Stimulated activated CD4-positive, alpha-beta T cell treated with anti-CD3 and anti-CD28 coated beads, TNF-alpha, amount 100 ng/mL, for 1 hour (primary cell): ENCODE measurements at places on chromosomes 4 and X.
A peak's percentile ranks its signal among the peaks of the same experiment; 100 is the strongest.

GRCh38 chr4:25015012-25015411, 15.7 kb downstream of the LGI2 start:
- no peak for DNase-seq

DNA sequence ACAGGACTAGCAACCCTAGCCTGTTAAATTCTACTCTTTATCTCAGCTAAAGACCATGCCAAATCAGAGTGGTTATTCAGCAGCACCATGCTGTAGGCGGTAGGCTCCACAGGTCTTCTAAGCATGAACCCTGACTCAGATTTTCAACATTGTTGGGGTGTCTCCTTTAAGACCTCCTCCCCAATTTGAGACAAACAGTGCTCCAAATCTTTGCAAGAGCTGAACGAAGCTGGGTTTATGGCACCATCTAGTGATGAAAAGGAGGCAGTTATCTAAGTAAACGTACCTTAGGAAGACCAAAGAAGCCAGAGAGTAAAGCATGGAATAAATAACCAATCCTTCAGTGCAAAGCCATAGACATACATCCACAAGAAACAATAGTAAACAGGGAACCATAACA, 334.5 kb upstream of the SLC7A11 start:
- no peak for DNase-seq

- no peak for DNase-seq
Observed at GRCh38 chrX:115957862-115958490, 212.6 kb upstream of the AGTR2 start.

- DNase-seq, result no peak
Observed at GRCh38 chr4:128854433-128854832, 44.9 kb downstream of the JADE1 start.

DNA sequence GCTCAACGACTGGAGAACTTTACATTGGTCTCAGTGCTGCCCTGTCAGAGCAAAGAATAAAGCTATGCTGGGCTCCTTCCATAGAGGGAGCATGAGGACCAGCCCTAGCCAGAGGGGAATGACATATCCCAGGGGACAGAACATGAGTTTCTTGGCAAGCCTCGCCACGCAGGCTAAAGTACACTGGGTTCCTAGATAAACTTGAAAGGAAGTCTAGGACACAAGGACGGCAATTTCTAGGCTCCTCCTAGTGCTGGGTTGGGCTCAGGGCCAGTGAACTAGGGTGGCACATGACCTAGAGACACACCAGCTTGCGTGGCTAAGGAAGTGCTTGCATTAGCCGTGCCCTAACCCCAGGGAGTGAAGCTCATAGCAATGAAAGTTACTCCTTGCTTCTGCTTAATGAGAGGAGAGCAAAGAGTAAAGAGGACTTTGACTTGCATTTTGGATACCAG, 141.0 kb downstream of the MAB21L2 start:
- no peak for DNase-seq

- DNase-seq, result no peak
Observed at GRCh38 chr4:42608551-42608950, 48.4 kb downstream of the ATP8A1 start.

GRCh38 chr4:16079046-16079445, 4.8 kb downstream of the PROM1 start:
- no peak for DNase-seq

- DNase-seq, result no peak
Observed at GRCh38 chr4:181541396-181541795, 701.8 kb upstream of the TENM3 start.

- DNase-seq, result no peak
Observed at GRCh38 chr4:140112576-140112975, 41.4 kb downstream of the MAML3 start.

DNA sequence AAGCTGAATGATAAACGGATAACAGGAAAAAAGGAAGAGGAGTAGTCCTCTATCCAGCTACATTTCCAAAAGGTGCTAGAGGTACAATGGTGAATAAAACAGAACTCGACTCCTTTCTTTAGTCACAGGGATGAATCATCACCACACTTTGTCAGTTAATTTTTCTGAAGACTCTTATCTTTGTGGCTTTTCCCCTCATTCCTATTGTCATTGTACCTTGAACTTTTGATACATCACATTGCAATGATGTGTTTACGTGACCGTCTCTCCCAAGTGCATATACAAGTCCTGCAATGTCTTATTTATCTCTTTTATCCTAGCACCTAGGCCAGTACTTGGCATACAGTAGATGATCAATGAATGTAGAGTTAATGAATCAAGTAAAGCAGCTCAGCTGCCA, 134.7 kb downstream of the LHFPL1 start:
- no peak for DNase-seq

- DNase-seq, result no peak
Observed at GRCh38 chrX:154602226-154602625, 16.9 kb downstream of the CTAG1B start.

- DNase-seq, result no peak
Observed at GRCh38 chr4:115770046-115770543, 656.7 kb upstream of the NDST4 start.

DNA sequence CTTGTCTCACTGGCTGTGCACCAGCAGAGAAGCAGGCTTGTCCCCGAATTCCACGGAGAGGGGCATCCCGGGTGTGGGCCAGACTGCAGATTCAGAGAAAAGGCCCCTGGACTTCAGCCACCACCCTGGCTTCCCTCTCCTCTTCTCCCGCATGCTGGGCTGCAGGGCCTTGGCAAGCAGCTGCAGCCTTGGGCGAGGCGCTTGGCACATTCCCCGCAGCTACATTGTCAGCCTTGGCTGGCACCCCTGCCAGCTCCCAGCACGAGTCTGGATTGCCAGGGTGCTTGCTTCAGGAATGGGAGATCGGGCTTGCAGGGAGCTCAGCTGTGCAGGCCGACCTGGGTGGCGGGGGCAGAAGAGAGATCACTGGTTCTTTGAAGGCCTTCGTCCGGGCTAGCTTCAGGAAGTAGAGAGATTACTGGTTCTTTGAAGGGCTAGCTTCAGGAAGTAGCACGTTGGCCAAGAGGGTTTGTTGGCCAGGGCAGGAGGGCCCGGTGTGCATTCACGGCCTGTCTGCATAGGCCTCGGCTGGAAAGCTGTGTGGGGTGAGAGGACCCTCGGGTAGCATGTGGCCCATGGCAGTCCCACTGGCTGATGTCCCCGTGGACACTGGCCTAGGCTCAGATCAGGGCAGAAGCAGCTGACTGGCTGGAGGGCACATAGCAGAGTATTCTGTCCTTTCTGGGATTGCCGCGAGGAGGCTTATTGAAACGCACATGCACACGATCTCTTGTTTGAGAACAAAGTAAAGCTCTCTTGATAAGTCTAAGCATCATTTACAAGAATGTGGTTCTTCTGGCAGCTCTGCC, 2.7 kb downstream of the ABCD1 start:
- no peak for DNase-seq

DNA sequence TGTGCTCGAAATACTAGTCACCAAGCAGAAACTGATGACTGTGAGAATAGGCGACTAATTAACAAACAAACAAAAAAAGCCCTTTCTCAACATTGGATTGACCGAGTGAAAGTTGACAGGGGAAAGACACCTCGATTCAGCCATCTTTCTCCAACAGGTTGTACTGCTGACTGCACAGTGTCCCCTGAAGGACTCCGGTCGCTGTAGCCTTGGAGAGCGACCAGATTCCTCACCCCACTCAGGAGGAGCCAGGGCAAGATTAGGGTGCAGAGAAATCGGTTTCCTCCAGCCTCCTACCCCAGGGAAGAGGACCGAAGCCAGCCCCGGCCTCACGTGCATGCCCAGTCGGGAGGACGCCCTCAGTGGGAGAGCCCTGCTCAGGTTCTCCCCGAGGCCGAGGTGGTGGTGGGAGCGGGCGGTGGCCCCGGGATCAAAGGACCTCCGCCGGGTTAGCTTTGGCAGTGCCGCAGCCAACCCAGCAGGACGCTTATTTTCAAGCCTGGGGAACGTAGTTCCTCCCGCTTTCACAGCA, 1.1 kb upstream of the RAP1GDS1 start:
- no peak for DNase-seq

- DNase-seq, result no peak
Observed at GRCh38 chrX:21153503-21153902, 220.7 kb upstream of the CNKSR2 start.

- DNase-seq, result no peak
Observed at GRCh38 chr4:80492761-80493160, 157.2 kb downstream of the CFAP299 start.

GRCh38 chr4:143407474-143407873, 70.8 kb downstream of the GAB1 start:
- no peak for DNase-seq

- no peak for DNase-seq
Observed at GRCh38 chr4:128810331-128810870, 901 bp downstream of the JADE1 start.

GRCh38 chr4:74529284-74530041, 84.5 kb downstream of the AREG start:
- DNase-seq, result no peak

DNA sequence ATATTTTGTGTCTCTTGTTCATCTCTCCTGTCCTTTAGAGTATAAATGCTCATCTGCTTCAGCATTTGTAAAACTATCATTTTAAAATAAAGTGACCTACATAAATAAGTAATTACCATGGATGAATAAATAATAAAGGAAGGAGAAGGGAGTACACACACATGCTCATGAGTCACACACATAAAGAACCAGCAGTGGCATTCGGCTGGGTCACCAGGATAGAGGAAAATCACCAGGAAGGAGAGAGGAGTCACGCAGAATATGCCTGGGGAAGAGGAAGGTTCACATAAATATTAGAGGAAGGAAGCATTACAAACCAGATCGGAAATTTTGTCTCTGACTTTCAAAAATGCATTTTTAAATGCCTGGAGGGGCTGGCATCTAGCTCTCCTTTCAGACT, 38.5 kb upstream of the MED14 start:
- no peak for DNase-seq

DNA sequence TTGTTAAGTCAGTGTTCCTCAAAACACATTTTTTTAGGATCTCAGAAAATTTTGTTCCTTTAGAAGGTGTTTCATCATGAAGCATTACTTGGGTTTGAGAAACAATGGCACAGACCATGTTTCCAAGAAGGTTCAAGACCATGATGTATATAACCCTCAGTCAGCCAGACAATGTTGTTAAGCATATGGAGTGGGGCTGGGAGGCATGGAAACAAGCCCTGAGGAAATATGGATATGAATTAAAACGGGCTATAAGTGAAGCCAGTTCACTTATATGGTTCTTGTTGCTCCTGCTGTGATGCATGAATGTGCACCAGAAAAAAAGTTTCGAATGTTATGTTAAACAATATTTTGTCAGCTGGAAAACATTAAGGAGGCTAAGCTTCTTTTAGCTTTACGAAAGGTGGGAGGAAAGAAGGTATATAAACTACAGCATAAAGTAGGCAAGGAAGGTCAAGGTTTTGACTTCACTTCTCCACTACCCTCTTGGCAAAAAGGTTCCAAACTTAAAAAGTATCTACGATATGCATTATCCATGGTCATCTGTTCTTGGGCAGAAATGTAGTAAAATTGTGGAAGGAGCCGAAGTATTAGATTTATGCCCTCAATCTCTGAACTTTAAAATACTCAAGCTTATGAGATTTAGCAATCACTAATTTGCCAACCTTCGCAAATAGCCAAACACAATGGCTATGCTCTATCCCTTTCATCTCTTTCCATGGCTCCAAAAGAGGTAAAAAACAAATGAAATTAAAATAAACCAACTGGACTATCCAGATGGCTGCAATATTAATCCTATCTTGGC, 277.3 kb downstream of the CHIC1 start:
- DNase-seq, result no peak

DNA sequence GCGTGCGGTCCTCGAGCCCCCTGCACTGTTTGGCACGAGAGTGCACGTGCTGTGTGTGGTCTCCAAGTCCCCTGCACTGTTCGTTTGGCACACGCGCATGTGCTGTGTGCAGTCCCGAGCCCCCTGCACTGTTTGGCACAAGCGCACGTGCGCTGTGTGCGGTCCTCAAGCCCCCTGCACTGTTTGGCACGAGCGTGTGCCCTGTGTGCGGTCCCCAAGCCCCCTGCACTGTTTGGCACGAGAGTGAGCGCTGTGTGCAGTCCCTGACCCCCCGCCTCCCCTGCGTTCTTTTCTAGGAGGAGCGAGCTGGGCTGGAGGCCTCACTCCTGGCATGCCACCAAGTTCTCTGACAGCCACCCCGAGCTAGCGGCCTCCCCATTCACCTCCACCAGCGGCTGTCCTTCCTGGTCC, 76.5 kb upstream of the CLDN34 start:
- no peak for DNase-seq

DNA sequence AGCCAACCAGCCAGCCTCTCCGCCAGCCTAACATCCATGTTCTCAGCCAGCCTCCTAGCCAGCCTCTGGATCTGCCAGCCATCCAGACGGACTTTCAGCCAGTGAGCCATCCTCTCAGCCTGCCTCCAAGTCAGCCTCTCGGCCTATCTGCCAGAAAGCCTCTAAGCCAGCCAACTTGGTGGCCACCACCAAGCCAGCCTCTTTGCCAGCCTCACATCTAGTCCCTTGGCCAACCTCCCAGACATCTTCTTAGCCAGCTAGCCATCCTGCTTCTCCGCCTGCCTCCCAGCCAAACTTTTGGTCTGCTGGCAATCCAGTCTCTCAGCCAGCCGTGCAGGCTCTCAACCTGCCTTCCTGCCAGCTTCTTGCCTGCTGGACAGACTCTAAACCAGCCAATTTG, 16.4 kb upstream of the ARAP2 start:
- DNase-seq, result no peak

DNA sequence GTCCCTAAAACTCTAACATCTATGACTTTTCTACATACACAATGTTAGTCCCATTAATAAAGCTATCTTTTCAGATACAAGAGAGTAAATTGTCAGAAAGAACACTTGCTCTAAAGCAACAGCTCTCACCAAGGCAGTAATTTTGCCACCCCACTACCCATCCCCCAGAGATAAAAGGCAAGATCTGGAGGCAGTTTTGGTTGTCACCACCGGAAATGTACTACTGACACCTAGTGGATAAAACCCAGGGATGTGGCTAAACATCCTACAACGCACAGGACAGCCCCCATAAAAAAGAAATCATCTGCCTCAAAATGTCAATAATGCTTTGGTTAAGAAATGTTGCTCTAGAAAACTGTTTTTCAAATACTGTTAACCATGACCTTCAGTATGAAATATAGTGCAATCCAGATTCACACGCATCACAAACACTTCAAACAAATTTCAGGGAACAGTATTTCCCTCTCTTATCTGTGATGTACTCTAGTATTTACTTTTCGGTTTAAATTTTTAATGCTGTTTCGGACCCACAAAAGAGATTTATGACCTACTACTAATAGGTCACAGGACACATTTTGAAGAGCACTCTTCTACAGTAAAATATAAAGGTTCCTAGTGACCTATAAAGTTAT, 5.1 kb downstream of the FBXL5 start:
- DNase-seq, result peak; percentile 4

DNA sequence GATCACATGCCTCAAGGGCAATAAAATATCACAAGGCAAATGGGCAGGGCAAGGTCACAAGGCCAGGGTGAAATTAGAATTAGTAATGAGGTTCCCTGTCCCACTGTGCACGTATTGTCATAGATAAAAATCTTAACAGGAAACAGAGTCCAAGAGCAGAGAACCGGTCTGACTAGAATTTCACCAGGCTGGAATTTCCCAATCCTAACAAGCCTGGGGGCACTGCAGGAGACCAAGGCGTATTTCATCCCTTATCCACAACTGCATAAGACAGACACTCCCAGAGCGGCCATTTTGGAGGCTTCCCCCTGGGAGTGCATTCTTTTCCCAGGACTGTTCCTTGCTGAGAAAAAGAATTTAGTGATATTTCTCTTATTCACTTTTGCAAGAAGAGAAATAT, 25.9 kb upstream of the PRDM5 start:
- DNase-seq, result no peak
